ENCODE measurements at places on chromosomes 3 and 15.

DNA sequence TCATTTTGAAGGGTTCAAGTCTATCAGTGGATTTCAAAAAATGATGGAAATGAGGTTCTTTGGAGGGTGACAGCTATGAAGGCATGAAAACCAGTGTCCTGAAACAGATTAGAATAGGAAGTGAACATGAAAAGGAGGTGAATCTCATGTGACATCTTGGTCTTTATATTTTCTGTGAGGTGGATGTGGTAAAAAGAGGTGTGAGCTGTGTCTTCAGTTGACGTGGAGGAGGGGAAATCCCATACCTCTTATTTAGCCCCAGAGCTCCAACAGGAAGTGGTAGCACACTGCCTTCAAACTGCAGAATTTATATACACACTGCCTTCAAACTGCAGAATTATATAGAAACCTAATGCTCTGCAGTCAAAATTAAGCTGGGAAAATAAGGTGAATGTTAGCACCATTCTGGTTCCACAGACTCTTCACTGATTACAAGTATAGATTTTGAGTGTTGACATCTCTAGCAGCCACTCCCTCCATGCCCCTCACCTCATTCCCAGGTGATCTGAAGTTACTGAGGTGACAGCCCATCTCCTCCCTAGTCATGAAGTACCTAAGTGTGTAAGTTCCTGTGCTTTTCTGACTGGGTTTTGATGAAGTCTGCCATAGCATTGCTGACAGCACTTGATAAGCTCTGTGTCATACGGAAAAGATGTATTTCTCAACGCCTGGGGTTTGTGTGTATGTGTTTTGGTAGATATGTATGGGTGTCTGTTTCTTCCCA lies 2.7 kb downstream of the RAB8B start:
- no peak for DNase-seq

GRCh38 chr15:71686221-71687050 lies 123.9 kb upstream of the NR2E3 start:
- no peak for DNase-seq

DNA sequence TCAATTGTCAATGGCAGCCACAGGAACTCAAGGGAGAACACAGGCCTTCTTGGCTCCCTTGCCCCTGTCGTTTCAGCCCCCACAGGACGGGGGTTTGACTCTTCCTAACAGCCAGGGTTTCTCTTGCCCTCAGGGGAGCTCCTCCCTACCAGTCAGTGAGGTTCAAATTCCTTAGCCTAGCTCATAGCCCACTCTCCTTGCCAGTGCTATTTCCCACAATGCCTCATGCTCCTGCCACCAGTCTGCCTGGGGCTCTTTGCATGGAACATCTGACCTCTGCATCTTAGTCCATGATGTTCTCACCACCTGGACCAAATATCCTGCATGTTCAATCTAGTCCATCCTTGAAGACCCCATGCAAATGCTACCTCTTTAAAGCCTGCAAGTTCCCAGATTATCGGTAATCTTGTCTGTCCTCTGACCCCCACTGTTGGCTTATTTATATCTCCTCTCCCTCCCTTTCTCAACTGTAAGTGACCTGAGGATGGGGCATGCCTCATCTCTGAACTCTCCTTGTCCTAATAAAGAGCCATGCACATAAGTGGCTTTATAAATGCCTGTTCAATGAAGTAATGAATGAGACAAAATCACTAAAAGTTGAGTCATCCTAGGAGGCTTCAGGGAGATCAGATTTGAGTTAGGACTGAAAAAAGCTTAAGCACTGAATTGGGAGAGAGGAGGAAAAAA lies 78.0 kb downstream of the MYO1E start:
- no peak for DNase-seq

- no peak for DNase-seq
These were observed 34.4 kb downstream of the CASR start for GRCh38 chr3:122217901-122218300.

GRCh38 chr3:22627993-22628499 lies 575.1 kb upstream of the UBE2E2 start:
- DNase-seq, result no peak

DNA sequence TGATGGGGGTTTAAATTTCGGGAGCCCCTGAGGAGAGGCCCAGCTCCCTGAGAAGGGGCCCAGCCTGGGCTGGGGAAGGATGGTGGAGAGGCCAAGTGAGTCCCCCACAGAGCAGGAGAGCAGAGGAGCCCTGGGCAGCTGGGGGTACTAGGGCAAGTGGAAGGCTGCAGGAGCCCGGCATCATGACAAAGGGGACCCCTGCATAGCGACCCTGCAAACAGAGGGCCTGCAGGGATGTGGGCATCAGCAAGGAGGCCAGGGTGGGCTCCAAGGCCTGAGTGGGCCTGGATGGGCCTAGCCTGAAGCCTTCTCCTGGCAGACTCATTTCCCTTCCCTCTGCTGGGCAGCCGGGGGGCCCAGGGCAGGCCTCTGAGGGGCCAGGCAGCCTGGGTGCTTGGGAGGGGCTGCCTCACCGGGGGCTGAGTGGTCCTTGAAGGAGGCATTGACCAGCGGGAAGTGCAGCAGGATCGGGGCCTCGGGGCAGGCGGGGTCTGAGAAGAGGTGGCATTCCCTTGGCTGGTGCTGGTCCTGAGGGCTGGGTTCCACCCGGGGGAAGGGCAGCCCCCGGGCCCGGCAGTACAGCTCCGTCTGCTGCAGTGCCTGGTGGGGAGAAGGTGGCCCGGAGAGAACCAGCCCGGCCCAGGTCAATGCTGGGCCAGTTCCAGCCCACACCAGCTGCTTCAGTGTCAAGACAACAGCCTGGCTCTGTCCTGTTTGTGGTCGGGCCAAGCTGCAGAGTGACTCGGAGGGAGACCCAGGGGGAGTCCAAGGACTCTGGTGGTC lies 24.7 kb downstream of the PLA2G4D start:
- peak; percentile 57 for DNase-seq

DNA sequence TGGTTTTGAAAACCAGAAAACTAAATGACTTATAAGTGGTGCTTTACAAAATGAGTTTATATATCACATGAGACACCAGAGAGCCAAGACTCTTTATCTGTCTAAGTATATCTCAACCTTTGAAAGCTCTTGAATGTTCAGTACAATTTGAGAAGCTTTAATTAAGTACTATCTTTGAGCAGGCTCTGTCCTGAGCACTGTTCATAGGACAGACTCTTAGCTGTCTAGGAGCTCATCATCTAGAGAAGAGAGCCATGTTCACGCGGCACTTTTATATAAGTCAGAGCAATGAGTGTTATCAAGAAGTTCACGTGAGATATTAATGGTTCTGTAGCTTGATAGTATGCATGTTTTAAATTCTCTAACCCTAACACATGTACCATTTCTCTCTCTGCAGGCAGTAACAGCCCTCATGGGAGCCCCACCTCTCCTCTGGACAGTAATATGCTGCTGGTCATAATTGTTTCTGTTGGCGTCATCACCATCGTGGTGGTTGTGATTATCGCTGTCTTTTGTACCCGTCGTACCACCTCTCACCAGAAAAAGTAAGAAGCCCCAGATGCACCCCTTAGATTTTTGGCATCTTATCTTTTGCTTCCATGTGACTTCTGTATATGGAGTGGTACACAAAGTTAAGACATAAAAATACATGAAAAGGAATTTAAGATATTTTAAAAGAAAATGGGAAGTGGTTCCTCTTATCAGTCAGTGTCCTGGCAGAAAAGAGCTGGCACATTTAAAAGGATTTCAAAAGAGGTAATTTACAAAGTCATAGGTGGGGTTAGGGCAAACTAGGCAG lies 86.0 kb downstream of the HCN4 start:
- no peak for DNase-seq

GRCh38 chr3:114035896-114036295 lies 20.4 kb downstream of the CCDC191 start:
- DNase-seq, result no peak

DNA sequence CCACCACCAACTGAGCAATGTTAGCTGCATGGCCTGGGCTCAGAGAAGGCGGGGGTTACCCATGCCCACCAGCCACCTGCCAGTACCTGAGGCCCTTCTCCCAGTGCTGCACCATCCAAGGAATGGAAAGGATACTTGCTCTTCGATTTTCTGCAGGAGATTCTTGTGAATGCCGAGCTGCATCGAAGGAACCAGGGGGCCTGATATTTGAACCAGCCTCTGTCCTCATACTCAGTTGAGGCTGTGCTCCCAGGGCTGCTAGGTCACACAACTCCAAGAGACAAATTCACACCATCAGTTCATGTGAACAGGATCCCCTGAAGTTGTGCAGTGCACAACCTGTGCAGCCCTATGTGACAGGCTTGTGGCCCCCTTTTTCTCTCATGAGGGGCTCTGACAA lies 18.0 kb downstream of the PLA2G4F start:
- DNase-seq, result no peak

GRCh38 chr15:83053151-83053550 lies 13.9 kb downstream of the BTBD1 start:
- no peak for DNase-seq

DNA sequence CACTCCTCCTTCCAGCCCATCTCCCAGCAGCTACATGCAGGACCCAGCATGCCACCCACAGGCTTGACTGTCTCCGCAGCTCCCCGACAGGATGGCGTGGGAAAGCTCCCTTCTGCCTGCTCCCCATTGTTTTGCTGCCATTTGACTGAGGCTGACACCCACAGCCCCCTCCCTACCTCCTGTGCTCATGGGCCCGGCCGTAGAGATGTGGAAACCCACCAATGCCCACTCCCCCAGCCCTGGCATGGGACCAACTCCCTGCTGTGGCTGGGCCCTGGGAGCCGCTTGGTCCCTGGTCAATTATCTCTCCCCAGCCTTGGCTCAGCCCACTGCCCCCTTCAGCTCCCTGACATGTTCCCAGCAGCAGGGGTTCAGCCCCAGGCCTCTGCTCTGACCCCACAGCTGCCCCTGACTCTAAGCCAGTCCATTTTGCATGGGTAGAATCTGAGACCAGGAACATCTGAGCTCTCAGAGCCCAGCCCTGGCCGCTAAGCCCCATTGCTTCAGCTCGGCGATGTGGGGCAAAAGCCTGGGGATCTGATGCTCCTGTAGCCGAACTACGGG lies 8.2 kb downstream of the C3orf22 start:
- peak; percentile 55 for DNase-seq

DNA sequence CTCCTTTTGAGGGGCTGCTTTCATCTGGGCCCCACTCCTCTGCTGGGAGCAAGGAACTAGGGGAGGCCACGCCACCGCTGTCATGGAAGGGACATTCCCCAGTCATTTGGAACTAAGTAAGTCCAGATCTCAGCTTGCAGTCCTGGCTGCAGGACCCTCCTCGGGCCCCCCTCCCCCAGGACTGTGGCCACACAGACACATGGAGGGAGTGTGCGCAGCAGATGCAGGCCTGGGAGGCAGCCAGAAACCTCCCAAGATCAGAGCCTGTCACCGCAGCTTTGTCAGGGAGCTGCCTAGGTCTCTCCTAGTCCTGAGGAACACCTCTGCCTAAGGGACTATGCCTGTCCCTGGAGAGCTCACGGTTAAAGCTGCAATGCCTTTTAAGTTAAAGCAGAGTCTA lies 7.3 kb upstream of the SEMA3F start:
- no peak for DNase-seq

DNA sequence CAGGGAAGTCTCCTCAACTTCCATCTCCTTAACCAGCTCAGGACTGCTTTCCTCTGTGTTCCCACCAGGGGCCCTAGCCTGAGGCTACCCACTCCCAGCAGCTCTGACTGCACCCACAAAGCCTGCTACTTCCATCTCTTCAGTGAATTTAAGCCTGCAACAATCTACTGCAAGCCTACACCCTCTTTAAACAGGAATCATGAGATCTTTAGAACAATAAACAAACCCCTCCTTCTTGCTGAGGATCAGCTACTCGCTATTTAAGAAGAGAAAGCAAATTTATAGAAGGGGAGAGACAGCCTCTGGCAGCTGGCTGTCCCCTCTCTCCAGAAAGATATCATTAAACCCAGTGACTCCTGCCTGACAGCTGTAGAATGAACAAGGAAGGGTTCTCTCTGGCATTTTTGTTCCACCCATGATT lies 51.9 kb downstream of the ARHGAP31 start:
- no peak for DNase-seq

GRCh38 chr15:30962659-30963058 lies 28.8 kb downstream of the MTMR10 start:
- DNase-seq, result no peak

- DNase-seq, result no peak
These were observed 178.8 kb downstream of the ARRDC4 start for GRCh38 chr15:98139337-98139736.

GRCh38 chr3:64457811-64458210 lies 230.0 kb downstream of the ADAMTS9 start:
- DNase-seq, result no peak

DNA sequence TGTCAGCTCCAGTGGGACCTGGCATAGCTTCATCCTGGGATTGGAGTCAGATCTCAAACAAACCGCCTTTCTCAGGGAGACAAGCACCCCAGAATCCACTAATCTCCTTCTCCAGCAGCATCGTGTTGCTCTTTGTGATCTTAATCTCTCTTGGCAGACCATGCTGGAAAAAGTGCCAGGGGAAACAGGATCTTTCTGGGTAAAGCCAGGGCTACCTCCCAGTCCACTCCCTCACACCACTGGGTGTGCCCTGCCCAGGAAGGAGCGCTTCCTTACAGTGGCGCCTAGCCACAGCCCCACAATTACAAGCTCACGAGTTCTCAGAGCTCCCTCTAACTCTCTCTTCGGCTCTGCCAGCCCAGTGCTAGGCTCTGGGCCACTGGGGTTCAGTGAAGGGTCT lies 32.2 kb downstream of the RPLP1 start:
- DNase-seq, result peak; percentile 40

- DNase-seq, result no peak
These were observed 53.0 kb downstream of the C3orf80 start for GRCh38 chr3:160278210-160278609.

DNA sequence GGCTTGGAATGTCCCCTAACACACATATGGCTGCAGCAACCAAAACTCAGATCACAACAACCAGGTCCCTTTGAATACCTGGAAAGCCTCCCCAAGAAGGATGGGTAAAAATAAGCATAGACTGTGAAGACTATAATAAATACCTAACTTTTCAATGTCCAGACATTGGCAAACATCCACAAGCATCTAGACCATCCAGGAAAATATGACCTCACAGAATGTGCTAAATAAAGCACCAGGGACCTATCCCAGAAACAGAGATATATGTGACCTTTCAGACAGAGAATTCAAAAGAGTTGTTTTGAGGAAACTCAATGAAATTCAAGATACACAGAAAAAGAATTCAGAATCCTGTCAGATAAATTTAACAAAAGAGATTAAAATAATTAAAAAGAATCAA lies 109.2 kb downstream of the NEDD4 start:
- DNase-seq, result no peak

- no peak for DNase-seq
These were observed 36.7 kb downstream of the XYLB start for GRCh38 chr3:38383156-38383875.

- no peak for DNase-seq
These were observed 275.5 kb downstream of the SHOX2 start for GRCh38 chr3:157830556-157831236.

Measured in coronary artery (tissue), 2 donors.